ENCODE measurements at places on chromosomes 12 and 14. TPM values are rescaled to one million over a fixed set of nuclear protein-coding genes. Genes with fewer than 3 reads are reported as not detected.

GRCh38 chr12:29427964-29428363 lies 47.0 kb upstream of the ERGIC2 start:
- H3K4me1 ChIP-seq: peaks cover 16% of the 10 kb centered on the region
- peak; percentile 5 for DNase-seq
- peak overlapping the region; percentile 61 for H3K27ac ChIP-seq
- H3K36me3 ChIP-seq: no peaks in the 10 kb centered on the region

DNA sequence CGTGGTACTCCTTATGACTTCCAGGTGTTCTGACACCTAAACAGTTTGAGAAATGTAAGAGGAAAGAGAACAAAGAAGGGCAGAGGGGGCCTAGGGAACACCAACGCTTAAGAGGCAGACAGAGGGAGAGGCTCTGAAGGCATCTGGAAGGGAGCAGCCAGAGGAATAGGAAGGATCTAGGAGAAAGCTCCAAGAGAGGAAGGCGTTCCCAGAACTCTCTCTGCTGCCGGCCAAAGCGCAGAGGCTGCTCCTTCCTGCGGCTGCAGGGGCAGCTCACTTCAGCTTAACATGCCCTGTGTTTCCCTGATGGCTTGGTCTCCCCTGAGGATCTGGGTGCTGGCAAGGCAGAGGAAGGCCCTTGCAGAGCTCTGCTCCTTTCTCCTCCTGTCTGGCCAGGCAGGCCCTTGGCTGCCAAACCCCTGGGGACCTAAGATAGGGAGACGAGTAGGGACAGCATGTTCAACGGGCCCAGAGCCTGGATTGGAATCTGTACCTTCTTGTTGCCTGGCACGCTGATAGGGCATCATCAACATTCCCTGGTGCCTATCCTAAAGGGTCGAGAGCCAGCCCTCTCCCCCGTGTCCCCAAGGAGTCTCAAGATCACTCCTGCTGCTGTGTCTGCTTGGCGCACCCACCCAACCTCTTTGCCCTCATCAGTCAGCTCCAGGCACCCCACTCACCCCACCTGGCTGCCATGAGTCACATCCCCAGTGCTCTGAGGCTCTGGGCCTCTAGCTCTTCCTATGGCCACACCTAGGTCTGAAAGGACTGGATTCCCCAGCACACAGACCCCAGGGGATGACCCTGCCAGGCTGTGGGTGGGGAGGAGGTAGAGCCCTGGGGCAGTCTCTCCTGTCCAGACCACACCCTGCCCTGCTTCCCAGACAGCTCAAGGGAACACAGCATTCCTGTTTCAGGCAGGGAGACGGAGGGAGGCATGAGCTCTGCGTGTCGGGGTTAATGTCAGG lies 45.6 kb downstream of the LTBP2 start:
- no peak overlapping the region for H3K4me3 ChIP-seq
- no peak for DNase-seq
- peaks cover 2% of the 10 kb centered on the region for H3K27me3 ChIP-seq
- no peak overlapping the region for H3K27ac ChIP-seq

DNA sequence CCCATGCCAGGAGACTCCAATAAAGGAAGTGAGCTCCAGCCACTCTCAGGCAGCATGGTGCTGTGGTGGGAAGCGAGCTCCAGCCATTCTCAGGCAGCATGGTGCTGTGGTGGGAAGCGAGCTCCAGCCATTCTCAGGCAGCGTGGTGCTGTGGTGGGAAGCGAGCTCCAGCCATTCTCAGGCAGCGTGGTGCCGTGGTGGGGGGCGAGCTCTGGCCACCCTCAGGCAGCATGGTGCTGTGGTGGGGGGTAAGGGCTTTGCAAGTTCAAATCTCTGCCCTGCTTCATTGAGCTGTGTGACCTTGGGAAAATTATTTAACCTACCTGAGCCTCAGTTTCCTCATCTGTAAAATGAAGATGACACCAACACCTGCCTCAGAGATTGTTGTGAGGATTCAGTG lies 975.1 kb downstream of the BCL11B start:
- H3K4me1 ChIP-seq: no peaks in the 10 kb centered on the region
- no peak overlapping the region for H3K4me3 ChIP-seq
- H3K27me3 ChIP-seq: no peaks in the 10 kb centered on the region

GRCh38 chr12:120677765-120678473 lies 9.0 kb upstream of the MLEC start:
- DNase-seq: peak; percentile 33
- H3K27ac ChIP-seq: no peak overlapping the region
- H3K4me1 ChIP-seq: peaks cover 13% of the 10 kb centered on the region

- H3K4me1 ChIP-seq: no peaks in the 10 kb centered on the region
- no peaks in the 10 kb centered on the region for H3K36me3 ChIP-seq
- no peak overlapping the region for H3K27ac ChIP-seq
- peaks cover 15% of the 10 kb centered on the region for H3K27me3 ChIP-seq
These were observed 5.3 kb downstream of the TRPV4 start for GRCh38 chr12:109827566-109828550.

DNA sequence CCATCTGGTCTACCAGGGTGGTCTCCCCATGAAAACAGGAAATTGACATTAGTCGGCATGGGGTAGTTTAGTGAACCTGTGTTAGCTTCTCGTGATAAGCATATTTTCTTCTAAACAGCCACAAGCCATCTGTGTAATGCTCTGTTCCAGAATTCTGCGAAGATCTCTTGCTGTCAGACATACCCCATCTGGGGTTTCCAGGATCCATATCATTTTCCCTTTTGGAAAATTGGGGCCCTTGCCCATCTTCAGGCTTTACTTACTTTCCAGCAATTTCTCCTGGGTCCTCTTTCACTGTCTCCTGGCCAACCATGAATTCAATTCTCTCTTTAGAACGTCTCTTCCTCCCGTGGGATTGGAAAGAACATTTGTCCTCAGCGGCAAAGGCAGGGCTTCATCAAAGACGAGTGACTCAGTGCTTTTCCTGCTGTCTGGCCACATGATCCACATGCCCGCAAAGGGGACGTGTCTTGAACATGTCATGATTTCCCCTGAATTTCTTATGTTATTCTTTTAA lies 21.4 kb upstream of the NCOR2 start:
- DNase-seq: peak; percentile 21
- H3K4me1 ChIP-seq: peaks cover 17% of the 10 kb centered on the region
- H3K27ac ChIP-seq: no peak overlapping the region
- H3K36me3 ChIP-seq: peaks cover 6% of the 10 kb centered on the region
- H3K4me3 ChIP-seq: no peak overlapping the region
- H3K27me3 ChIP-seq: peaks cover 5% of the 10 kb centered on the region

TAC3 gene
- total RNA-seq: 4.2 TPM

PTMS gene
- total RNA-seq: 154 TPM

KCNC2 gene
- not detected for total RNA-seq

USP44 gene
- 12.0 TPM for total RNA-seq

Measured in activated T-cell treated with anti-CD3 and anti-CD28 coated beads, Interleukin-2, amount 50 U/mL, for 72 hours (primary cell).